Fibroblast of the conjunctiva (primary cell): ENCODE measurements at places on chromosomes 7 and 10.

DNA sequence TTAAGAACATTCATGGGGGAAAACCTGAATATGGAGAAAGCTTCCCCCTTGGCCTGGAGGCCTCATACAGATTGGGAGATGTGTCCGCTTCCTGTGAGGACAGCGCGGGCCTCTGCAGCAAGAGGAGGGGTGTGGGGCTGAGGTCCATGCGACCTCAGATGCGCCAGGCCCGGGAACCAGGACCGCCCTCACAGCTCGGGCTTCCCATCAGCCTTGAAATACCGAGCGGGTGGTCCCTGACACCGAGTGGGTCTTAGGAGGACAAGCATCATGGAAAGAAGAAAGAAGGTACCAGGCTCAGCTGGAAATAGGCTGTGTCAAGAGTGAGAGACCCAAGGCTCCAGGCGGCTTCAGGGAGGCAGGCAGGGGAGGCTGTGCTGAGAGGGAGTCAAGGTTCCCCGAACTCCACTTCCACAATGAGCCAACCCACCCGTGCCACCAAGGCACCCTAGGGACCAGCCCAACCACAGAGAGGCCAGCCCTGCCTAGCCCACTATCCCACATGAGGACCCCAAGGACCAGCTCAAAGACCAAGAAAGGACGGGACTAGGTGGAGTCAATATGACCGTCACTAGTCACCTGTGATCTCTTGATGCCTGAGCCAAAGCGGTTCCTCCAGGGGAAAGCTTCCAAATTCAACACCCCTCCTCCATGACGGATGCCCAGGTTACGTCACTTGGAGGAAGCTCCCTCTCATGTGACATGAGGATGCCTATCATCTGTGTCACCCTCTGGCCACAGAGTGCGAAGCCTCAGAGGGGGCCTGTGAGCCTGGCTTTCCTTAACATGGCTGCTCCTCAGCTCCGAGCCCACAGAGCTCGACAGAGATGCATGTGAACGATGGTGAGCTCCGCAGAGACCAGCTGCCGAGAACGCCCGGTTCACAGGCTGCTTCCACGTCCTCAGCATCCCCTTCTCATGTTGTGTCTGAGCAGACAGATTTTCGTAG, 103.7 kb downstream of the TCERG1L start:
- DNase-seq = no peak

GRCh38 chr10:129279446-129280154, 187.4 kb upstream of the MGMT start:
- no peak for DNase-seq

DNA sequence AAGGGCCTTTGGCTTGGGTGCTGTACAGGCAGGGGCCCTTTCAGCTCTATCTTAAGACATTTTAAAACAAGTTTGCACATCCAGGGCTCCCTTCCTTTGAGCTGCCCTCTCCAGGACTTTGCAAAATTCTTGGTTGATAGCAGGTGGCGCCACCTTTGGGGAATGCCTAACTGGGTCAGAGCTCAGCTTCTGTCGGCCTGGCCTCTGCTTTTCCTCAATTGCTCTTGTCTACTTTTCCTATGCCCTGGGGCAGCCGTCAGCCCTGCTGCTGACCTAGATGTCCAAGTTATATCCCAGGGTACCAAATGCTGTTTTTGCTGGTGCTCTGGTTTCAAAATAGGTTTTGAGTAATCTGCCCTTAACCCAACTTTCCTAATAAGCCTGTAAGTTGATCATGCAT, 65.8 kb downstream of the APBB1IP start:
- no peak for DNase-seq

DNA sequence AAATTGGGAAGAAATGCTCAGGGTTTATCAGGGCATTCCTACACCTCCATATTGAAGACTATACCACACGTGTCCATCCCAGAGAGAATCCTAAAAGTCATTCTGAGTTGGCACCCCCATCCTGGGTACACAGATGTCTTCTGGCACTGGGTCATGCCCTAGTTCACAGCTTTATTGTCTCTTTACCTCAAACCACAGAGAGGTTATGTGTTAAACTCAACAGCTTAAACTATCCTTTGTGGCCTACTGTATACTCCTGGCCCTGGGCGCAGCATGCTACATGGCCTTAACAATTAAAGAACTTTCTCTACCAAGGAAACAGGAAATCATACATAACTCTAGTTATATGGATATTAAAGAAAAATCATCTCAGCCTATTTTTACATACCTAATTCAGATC, 115.6 kb upstream of the SEM1 start:
- no peak for DNase-seq

GRCh38 chr7:45716380-45717203, 142.4 kb downstream of the ADCY1 start:
- DNase-seq = no peak

GRCh38 chr7:139355320-139355719, 4.4 kb upstream of the LUC7L2 start:
- DNase-seq = no peak

DNA sequence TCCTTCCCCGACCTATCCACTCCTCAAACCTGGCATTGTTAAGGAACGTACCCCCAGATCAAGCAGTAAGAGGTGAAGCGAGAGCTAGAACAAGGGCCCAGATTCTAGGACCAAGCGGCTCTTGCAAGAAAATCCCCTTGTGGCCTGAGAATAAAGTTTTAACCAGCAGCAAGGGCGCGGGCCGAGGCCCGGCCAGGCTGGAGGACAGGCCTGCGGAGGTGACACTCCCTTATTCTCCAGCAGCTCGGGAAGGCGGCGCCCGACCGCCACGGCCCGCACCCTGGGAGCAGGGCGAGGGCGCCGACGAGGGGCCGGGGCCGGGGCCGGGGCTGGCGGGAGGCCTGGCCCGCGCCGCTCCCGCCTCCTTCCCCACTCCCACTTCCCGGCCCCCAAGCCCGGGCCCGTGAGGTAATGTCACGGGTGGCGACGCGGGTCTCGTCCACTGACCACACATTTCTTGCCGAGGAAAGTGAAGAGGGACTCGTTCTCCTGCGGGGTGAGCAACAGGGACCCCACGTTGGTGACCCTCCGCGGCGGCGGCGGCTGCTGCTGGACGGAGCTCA, 551 bp downstream of the WASL start:
- peak; percentile 1 for DNase-seq

GRCh38 chr7:72437061-72437585, 25.0 kb upstream of the CALN1 start:
- DNase-seq = no peak

DNA sequence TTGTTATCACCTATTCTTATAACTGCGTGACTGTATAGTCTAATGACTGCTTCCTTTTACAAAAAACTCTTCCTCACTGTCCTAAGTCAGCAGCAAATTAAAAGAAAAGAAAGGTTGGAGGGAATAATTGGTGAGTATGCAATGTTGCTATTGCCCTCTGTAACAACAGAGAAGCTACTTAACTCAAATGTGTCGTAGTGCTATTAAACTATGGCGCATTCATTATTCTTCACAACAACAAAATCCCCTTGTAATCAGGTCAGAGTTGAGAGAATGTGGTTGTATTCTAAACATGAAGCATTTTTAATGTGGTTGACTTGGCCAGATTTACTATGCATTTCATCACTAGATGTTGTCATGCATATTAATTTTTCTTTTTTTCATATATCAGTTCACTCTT, 897.8 kb upstream of the PHF14 start:
- DNase-seq = no peak
